ENCODE measurements at places on chromosomes 3 and 15.

- no peak for DNase-seq
Measured at GRCh38 chr15:88303395-88303794, 46.9 kb upstream of the NTRK3 start.

DNA sequence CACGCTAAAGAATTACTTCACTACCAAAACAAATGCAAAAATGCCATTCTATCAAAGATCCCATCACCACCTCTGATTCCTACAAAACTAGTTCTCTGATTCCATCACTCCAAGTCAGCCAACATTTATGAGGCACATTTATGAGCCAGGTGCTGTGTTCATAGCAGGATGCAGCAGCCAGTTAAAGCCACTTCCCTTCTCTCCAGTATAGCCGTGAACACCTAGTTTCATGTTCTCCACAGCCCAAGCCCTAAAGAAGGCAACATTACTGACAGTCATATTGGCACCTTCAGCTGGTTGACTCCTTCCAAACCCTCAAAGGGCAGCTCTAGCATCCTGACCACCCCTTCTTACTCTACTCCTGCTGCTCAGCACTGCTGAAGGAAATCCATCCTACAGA lies 36.4 kb downstream of the RYK start:
- DNase-seq = no peak

- no peak for DNase-seq
Measured at GRCh38 chr15:41039121-41039520, 77.0 kb downstream of the INO80 start.

- no peak for DNase-seq
Measured at GRCh38 chr3:123511726-123512125, 62.8 kb upstream of the ADCY5 start.

- no peak for DNase-seq
Measured at GRCh38 chr3:34421762-34422161, 623.3 kb downstream of the PDCD6IP start.

GRCh38 chr3:190566043-190566933 lies 52.4 kb downstream of the IL1RAP start:
- DNase-seq = peak; percentile 100

GRCh38 chr3:38957296-38957695 lies 94.4 kb downstream of the SCN11A start:
- no peak for DNase-seq

DNA sequence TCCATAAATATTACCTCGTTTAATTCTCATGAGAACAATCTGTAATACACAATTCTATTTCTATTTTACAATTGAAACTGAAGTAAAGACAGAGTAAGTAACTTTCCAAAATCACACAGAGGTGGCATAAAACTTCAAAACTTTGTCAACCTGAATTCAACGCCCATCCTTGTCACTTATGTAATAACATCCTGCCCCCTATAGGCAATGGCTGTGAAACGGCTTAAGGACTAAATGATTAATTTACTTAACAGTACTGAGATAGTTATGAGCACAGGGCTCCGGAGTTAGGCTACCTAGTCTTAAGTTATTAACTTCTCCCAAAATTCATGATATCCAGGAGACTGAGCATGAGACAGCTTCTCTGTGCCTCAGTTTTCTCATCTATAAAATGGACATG lies 293.1 kb upstream of the CHRM5 start:
- DNase-seq = peak; percentile 15

DNA sequence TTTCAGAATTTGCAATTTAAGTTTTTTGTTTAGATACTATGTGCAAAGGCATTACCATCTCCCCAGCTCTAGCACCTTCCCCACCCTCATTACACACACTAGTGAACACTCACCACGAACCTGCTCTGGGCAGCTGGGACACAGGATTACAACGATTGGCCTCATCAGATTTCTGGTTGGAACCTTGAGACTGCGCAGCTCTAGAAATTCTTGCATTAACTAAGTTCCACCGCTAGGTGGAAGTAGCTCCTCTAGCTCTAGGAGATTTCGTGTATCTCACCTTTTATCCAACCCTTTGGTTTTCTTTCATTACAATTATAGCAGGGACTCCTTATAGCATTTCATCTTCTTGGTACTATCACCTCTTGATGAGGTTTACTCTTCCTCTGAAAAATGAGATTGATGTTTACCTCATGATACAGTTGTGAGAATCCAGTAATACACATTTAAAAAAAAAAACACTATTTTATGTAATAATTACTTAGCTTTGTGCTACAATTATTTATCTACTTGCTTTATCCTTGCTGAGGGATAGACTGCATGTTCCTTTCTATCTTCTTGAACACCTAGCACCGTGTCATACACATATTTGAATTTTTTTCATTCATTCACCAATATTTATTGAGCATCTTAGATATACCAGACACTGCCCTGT lies 28.7 kb upstream of the PLOD2 start:
- peak; percentile 61 for DNase-seq

DNA sequence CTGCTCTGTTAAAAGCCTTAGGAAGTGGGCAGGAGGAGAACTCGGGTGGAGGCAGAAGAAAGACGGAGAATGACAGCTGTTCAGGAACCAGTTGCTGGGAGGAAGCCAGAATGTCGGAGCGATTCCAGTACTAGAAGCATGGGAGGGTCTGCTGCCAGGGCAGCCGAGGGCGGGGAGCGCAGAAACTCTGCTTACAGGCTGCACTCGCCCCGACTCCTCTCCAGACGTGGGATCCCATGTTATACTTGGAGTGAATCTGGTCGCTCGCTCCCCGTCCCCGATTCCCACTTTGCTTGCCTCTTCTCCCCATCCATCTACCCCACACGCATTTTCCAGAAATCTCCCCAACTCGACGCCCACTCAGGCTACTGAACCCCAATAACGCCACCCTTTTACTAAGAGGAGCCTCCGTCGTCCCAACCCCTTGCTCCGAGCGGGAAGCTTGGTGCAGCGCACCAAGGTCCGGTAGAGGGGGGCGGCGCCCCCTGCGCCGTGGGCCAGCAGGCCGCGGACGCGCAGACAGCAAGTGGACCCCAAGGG lies 665 bp downstream of the GATM start:
- DNase-seq = no peak

DNA sequence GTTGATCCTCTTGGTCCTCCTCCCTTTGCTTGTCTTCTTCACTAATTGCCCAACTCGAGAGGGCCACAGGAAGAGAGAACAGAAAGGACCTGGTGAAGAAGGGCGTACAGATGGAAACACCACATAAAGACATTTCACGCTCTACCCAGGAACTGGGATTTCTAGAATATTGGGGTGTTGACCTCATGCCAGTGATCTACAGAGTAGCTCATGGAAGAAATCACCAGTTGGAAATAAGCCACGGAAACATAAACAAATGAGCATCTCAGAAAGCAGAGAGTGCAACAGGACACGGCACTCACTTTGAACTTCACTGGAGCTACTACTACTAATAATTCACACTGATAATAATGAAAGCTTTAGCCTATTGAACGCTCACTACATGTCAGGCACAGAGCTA lies 84.6 kb upstream of the ARHGEF3 start:
- no peak for DNase-seq

GRCh38 chr15:81209635-81210034 lies 13.0 kb downstream of the IL16 start:
- no peak for DNase-seq

GRCh38 chr3:185205865-185206264 lies 48.0 kb downstream of the EHHADH start:
- DNase-seq = no peak

GRCh38 chr3:177646749-177647148 lies 449.5 kb upstream of the TBL1XR1 start:
- no peak for DNase-seq

GRCh38 chr3:132605374-132605792 lies 8.3 kb downstream of the ACKR4 start:
- peak; percentile 52 for DNase-seq

DNA sequence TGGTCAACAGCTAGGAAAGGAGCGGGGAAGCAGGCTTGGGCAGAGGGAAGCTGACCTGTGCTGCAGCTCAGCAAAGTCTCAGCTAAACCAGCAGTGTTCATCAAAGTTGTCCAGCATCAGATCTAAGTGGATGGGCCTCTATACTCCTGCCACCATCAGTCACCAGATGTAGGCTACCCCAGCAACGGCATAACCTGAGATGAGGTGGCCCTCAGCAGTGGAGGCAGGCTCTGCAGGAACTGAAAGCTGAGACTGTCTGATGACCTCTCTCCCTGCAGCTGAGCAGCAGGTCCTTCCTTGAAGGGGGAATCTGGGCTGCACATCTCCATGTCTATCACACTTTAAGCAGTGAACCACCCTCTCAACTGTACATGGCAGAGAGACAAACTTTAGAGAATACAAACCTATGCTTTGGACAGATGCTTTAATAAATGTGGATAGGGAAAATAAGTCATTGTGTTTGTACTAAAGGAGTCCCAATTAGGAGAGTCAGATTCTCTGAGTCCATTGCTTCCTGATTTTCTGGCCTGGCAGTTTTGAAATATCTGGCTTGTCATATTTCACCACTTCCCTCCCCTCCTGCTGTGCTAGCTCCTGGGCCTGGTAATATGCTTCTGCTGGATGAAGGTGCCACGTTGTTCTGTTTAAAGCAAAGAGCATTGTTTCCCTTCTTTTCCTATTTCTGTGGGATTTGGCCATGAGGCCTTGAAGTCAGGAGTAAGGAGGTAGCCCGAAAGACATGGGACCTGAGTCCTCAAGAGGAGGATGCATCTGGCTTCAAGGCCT lies 11.1 kb upstream of the PSTPIP1 start:
- no peak for DNase-seq

DNA sequence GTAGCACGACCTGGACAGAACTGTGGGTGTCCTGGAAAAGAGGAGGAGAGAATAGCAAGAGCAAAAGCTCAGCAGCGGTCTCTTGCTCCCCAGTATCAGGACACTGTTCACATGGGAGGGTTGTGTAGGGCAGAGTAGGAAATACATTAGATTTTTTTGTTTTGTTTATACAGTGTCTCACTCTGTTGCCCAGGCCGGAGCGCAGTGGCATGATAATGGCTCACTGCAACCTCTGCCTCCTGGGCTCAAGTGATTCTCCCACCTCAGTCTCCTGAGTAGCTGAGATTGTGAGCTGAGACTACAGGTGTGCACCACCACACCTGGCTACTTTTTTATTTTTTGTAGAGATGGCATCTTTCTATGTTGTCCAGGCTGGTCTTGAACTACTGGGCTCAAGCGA lies 53.3 kb downstream of the FNDC3B start:
- DNase-seq = no peak

GRCh38 chr3:173913974-173914421 lies 516.5 kb downstream of the NLGN1 start:
- peak; percentile 16 for DNase-seq

DNA sequence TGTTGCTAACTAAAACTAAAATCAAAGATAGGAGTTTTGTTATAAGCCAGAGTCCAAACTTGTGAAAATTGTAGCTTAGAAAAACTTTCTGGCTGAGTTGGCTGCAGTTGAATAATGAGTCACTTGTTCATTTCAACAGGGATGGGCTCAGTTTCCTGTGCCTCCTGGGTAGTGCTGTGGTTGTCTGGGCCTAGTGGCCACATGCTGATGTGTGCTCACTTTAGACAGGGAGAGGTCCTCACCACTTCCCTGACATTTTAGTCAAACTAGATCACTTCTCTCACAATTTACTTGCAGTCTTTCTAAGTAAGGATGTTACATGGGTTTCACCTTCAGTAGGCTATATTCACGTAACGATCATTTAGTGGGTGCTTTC lies 6.3 kb upstream of the UBE2Q2 start:
- DNase-seq = peak; percentile 90

DNA sequence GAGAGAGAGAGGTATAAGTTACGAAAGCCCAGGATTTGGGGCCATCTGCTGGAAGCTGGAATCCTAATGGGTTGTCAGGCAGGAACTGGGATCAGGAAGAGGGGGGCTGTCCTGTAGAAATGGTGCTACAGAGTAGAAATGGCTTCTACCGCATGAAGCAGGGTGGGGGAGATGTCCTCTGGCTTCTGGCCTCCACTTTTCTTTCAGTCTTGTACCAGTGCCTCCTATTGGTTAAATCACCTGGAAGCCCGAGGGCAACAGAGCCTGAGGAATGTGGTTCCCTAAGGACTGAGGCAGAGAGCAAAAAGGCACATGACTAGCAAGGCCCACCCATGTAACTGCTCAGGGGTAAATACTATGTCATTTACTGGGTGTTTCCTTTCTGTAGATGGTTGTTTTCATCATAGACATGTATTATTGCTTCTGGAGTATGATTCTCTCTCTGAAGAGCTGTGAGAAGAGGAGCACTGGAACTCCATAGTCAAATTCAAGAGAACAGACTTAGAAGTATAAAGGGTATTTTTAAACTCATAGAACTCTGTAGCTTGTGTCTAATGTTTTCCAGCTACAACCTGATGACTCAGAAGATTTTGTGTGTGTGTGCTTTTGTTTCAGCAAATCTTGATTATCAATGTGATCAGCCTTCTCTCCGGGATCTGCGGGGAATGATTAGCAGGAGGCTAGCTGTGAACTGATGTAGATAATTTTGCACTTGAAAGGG lies 20.2 kb upstream of the MITF start:
- no peak for DNase-seq

- DNase-seq = no peak
Measured at GRCh38 chr15:80989081-80989517, 520 bp downstream of the MESD start.

- peak; percentile 94 for DNase-seq
Measured at GRCh38 chr3:141710888-141711616, 27.0 kb upstream of the RNF7 start.
